ENCODE measurements at places on chromosomes 3 and 15.
A peak's percentile ranks its signal among the peaks of the same experiment; 100 is the strongest.

DNA sequence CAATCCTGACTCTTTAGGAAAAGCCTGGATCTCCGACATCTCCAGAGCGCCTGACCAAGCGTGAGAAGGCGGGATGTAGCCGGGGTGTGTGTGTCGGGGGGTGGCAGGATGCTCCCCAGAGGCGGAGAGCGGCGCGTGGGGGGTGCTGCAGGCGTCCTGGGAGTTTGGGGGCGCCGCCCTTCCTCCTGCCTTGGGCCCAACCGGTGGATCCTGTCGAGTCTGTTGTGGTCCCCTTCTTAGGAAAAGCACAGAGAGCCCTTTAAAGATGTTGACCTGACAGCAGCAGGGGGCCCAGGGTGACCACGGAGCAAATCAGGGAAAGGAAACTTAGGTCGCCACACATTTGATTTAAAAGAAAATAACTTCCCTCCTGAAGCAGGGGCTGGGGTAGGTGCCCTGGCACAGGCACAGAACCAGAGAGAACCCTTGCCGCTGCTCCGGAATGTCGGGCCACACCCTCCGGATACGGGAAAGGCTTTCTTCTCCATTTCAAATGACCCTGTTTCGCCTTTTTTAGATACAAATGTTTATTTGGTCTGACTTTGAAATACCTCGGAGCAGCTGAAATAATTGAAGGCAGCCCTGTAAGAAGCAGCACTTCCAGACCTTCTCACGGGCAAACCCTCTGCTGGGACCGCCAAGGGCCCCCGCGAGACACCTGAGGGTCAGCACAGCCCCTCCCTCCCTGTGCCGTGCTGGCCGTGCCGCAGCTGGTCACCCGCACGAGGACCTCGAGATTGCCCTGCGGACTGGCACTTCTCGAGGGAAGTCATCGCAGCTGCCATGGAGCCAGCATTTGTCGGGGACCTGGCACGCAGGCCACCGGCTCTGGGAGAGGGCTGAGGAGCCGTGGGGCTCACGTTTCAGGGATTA is 102.9 kb upstream of the KLF13 start:
- DNase-seq: no peak

GRCh38 chr3:128378631-128379347 is 87.9 kb downstream of the DNAJB8 start:
- DNase-seq: no peak

GRCh38 chr3:105845488-105845887 is 23.3 kb downstream of the CBLB start:
- no peak for DNase-seq

GRCh38 chr3:58724336-58724735 is 57.8 kb upstream of the FAM3D start:
- no peak for DNase-seq

DNA sequence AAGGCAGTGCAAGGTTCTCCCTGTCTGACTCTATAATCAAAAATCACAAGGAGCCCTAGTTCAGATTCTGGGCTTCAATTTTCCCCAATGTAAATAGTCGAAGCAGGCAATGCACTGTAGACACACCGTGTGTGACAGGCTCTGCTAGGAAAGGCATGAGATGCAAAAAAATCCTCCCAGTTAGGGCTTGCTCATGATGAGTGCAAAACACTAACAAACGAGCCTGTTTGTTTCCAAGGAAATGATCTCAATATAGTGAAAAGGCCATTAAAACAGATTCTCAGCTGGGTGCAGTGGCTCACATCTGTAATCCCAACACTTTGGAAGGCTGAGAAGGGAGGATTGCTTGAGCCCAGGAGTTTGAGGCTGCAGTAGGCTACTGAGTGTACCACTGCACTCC is 55.7 kb downstream of the UMPS start:
- no peak for DNase-seq

DNA sequence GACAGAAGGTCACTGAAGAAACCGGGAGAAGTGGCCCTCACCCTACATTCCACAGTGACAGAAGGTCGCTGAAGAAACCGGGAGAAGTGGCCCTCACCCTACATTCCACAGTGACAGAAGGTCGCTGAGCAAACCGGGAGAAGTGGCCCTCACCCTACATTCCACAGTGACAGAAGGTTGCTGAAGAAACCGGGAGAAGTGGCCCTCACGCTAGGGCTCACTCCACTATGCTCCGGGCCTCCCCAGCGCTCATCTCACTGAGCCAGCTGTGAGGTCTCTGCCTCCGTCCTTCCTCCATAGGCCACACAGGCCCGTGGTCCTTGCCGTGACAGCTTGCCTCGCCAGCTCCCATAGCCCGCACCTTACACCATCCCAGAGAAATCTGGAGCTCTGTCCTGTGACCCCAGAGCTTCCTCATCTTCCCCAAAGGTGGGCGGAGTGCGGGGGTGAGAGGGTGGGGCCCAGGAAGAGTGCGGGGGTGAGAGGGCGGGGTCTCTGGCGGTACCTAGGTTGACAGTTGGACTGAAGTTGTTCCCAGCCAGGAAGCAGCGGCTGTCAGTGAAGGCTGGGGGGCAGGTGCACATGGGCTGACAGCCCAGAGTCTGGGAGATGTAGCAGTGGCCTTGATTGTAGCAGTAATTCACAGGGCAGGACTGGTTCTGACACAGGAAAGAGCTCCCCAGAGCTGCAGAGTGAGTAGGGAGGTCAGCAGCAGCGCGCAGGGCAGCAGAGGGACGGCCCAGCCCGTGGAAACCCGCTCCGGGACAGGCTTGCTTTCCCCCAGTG is 32.0 kb downstream of the MUC20 start:
- DNase-seq: no peak

- DNase-seq: no peak
Observed at GRCh38 chr15:101439920-101440319, 49.6 kb downstream of the PCSK6 start.

GRCh38 chr3:195150181-195151118 is 120.5 kb downstream of the XXYLT1 start:
- no peak for DNase-seq

GRCh38 chr15:25739687-25740121 is 123.4 kb downstream of the ATP10A start:
- peak; percentile 13 for DNase-seq

GRCh38 chr3:174028673-174029072 is 631.1 kb downstream of the NLGN1 start:
- DNase-seq: no peak

GRCh38 chr3:51375571-51375970 is 9.5 kb upstream of the MANF start:
- DNase-seq: no peak

- DNase-seq: no peak
Observed at GRCh38 chr3:25266677-25267076, 161.4 kb upstream of the RARB start.

- DNase-seq: no peak
Observed at GRCh38 chr3:66101901-66102300, 63.2 kb upstream of the MAGI1 start.
